ENCODE measurements at places on chromosomes 3 and 15.

GRCh38 chr3:195870442-195870841 lies 37.9 kb downstream of the TNK2 start:
- no peak for DNase-seq

- no peak for DNase-seq
Observed at GRCh38 chr3:6266135-6266534, 594.8 kb upstream of the GRM7 start.

- no peak for DNase-seq
Observed at GRCh38 chr3:127177226-127177625, 15.7 kb upstream of the PRR23E start.

GRCh38 chr15:62534996-62535395 lies 369.9 kb upstream of the C2CD4B start:
- no peak for DNase-seq

DNA sequence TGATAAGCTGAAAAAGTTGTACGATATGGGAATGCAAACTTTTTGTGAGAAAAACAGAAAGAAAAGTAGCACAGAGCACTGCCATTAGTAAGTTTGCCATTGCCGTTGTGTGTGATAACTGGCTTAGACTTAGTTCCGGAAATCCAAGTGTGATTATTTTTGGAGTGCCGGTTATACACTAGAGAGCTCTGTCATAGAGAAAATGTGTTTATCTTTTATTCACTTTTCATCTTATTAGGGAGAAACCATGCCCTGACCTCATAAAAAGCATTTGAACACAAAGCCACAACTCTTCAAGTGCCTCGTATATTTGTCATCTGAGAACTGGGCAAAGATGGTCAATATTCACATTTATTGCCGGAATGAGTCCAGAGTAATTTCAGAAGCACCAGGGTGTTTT lies 36.1 kb downstream of the CTDSPL start:
- DNase-seq, result no peak

DNA sequence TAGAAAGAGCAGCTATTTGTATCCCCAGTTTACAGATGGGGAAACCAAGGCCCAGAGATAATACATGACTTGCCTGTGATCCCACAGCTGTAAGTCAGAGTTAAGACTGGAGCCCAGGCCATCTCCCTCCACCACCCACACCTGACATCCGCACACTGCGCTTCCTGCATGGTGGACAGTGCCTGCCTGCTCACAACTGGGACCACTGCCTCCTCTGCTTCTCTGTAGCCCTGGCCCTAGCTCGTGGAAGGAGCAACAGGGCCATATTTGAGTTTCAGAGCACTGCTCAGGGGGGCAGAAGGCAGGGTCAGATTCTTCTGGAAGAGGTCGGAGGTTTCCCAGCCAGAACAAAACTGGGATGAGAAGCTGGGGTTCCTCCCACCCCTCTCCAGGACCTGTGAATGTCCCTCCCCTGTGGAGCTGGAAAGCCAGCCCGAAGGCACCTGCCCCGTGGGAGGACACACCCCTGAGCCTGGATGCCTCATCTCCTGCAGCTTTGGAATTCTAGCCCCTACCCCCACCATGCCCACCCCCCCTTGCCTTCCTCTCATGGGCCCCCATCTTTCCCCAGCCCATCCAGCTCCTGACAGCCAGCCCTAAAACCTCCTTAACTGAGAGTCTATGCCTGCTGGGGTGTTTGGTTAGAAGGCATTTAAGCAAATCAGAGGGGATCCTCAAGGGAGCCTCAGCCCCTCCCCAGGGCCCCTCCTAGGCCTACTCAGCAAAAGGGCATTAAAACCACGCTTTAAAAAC lies 100.1 kb downstream of the TPRA1 start:
- no peak for DNase-seq

- peak; percentile 58 for DNase-seq
Observed at GRCh38 chr15:69523010-69524001, 70.7 kb downstream of the RPLP1 start.

GRCh38 chr3:189375532-189375931 lies 203.8 kb downstream of the TPRG1 start:
- DNase-seq, result no peak

- no peak for DNase-seq
Observed at GRCh38 chr15:91882858-91883586, 29.5 kb downstream of the SLCO3A1 start.

- DNase-seq, result no peak
Observed at GRCh38 chr15:96728591-96728990, 398.1 kb downstream of the NR2F2 start.
